BJ (cell line): ENCODE measurements at places on chromosomes 2 and 18.

- no peak for DNase-seq
These were observed 34.7 kb upstream of the REEP1 start for GRCh38 chr2:86372133-86372532.

DNA sequence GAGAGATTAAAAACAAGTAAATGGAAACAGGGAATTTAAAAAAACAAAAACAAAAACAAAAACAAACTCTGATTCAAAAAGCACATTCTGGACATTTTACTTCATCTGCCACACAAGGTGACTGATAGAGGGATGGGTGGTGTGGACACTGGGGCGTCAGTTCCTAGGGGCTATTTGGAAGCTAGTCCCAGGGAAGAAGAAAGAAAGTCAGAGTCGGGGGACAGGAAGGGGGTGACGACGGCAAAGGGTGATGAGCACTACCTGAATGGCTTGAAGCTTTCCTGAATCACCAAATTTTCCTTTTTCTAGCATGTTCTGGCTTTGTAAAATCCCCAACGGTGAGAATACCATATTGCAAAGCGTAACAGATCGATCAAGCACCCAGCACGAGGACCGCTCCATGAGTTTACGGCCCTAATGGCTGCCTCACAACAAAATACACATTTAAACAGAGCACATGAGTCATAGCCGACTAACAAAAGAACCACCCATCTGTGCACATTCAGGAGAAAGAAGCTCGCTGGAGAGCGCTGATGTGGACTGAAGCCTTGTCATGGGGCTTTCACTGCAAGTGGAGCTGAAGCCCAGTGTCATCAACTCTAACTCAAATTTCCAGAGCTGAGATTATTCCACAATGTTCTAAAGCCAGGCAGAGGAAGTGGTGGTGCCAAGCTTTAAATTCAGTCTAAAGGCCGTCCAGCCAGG lies 178.9 kb downstream of the LNPK start:
- no peak for DNase-seq

- no peak for DNase-seq
These were observed 58.9 kb downstream of the BMP10 start for GRCh38 chr2:68812251-68812650.

- no peak for DNase-seq
These were observed 16.2 kb downstream of the GULP1 start for GRCh38 chr2:188307850-188308283.

DNA sequence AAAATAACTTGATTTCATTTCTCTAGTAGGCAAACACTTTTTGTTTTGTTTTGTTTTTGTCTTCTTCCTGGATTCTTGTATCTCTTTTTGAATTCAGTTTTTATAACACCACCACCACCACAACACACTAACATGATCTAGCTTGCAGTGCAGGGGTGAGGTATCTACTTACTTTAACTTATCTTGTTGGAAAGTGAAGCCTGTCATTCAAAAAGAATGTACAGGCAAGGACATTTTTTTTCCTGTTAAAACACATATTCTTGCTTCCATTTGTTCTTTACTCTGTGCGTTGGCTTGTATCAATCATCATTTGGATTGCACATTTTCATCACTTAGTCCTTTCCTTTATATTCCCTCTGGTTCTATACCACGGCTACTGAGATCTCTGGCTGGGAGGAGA lies 824.2 kb downstream of the PLCL1 start:
- DNase-seq = no peak

DNA sequence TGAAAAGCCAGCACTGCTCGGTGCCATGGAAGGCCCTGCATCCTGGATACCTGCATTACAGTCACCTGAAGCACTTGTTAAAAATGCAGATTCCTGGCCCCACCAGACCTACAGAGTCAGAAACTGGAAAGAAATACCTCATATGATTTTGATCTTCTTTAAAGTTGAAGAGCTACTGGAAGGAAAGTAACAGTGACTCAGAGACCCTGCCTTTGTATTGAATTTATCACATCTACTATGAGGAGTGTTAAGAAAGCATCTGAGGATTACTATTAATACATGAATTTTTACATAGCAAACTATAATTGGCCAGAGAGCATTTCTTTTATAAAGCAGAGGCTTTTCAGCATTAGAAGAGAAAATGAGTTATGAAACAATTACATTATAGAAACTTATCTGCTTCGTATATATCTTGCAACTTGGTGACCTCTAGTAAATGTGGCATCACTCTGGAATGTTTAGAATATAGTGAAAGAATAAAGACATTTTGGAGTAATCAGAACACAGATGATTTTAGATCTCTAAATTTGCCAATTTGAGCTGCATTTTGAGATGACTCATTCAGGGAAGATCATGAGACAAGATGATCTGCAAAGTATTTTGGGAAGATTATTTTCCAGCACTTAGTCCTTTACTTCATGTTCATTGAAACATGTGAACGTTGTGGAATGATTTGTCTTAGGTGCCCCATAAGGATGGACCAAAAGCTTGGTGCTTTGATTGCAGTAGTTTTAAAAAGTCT lies 12.2 kb downstream of the PTPRM start:
- DNase-seq = no peak

DNA sequence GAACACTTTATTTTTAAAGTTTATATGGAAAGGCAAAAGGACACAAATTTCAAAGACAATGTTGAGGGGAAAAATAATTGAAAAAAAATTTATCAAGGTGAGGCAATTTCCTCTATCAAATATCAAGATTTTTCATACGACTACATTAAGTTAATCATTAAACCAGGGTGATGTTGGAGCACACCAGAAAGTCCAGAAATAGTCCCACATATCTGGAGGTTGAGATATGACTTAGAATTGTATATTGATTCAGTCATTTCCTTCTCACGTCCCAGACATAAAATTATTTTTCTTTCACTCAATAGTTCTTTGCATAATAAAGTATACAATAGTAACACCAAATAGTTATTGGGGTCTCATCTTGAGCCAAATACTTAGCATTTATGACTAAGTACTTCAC lies 605.1 kb downstream of the NUP35 start:
- DNase-seq = no peak

- no peak for DNase-seq
These were observed 111.5 kb upstream of the THSD7B start for GRCh38 chr2:136653861-136654260.

- no peak for DNase-seq
These were observed 68.4 kb upstream of the STAM2 start for GRCh38 chr2:152243761-152244640.

DNA sequence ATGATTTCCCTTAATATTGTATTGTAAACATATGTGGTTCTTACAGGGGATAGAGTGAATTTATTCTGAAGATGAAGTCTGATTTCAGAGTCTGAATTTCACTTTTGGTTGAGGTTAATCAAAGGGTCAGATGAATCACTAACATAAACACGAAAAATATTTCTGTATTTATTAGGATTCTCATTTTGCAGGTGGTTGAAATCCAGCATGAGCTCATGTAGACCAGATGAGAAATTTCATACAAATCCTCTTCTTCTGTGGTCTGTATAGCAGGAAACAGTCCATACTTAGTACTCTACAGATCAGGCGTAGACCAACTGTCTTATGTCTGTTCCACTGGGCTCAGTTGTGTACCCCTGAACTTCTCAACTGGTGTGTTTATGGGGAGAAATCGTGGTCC lies 157.8 kb downstream of the BABAM2 start:
- no peak for DNase-seq

DNA sequence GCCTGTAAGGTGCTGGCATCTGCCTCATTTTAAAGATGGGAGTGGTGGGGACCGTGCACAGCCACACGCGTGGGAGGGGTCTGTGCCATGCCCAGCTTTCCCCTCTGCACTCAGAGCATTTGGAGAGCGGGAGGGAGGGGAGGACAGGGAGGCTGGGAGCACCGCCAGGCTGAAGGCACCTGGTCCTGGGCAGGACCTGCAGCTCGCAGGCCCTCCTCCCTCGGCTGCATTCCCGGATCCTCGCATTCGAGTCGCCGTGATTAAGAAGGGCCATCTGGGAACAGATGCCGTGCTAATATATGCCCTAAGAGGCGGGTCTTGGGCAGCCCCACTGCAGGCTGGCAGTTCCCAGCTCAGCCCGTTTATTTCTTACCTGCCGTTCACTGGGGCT lies 84.0 kb downstream of the PTGR3 start:
- DNase-seq = no peak

DNA sequence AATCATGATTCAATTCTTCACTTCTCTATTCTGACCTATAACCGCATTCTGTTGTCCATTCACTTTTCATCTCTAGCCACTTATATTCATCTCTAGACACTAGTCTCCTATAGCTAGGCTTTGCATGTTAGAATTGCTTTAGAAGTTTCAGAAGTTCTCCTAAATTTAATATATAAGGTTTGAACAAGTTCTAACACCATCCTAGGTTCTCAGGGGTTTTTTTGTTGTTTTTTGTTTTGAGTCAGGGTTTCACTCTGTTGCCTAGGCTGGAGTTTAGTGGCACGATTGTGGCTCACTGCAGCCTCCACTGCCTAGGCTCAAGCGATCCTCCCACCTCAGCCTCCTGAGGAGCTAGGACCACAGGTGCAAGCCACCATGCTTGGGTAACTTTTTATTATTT lies 19.9 kb downstream of the WDSUB1 start:
- DNase-seq = no peak

GRCh38 chr2:239555571-239555905 lies 154.7 kb upstream of the HDAC4 start:
- DNase-seq = no peak

DNA sequence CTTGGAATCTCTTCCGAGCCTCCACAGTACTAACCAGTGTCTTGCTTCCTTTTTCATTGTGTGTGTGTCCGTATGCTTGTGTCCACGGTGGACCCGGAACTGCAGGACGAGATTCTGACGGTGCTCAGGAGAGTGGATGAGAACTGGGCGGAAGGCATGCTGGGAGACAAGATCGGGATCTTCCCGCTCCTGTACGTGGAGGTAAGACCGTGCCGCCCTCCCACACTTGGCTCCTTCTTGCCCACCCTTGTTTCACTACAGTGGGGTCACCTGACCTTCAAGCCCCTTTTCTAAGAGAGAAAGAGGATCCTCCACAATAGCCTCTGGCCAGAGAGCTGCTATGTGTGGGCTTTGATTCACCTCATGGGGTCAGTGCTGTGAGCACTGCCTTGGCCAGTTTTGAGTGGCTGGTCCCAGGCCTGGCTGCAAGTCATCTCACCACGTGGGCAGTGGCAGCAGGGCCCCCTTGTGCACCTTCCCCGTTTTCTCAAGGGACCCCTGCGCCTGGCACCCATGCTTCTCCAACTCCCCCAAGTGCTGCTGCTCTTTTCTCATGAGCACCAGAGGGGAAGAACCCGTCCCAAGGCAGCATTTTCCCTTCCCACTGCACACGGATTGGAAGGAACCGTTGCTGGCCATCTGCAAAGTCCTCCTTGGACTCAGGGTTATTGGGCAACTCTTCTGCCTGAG lies 242.1 kb downstream of the SEPTIN10 start:
- no peak for DNase-seq

GRCh38 chr2:127479866-127480743 lies 46.2 kb downstream of the IWS1 start:
- DNase-seq = no peak

GRCh38 chr2:239720361-239721360 lies 304.5 kb downstream of the NDUFA10 start:
- no peak for DNase-seq

DNA sequence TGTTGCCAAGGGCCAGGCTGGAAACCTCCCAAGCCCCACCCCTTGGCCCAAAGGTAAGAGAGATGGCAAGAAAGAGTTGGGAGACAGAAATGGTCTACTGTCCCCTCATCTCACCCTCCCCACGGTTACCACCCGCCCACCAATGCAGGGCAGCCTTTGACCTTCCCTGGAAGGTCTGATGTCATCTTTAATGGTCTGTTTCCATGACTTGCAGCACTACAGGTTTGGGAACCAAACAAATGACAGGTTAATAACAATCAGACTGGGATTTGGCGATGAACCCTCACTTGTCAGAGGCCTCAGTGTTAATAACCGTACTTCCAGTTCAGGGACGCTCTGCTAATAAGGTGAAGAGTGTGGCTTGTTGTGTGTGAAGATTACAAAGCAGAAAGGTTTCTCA lies 70.4 kb downstream of the MRO start:
- no peak for DNase-seq

DNA sequence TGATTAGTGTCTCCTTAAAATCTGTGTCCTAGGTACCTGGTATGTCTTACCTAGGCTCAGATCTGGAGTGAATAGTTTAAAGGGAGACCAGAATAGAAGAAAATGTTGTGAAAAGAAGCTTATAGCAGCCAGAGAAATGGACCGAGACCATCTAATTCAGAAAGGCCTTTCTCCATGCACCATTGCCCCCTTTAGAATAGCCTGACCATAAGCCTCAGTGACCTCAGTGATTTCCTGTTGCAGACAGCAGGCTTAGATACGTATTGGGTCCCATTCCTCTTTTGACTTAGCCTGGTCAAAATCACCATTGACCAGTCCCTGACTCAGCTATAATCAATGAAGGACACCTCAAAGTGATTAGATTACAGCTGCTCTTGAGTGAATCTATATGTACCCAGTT lies 690.7 kb upstream of the KLHL29 start:
- no peak for DNase-seq

DNA sequence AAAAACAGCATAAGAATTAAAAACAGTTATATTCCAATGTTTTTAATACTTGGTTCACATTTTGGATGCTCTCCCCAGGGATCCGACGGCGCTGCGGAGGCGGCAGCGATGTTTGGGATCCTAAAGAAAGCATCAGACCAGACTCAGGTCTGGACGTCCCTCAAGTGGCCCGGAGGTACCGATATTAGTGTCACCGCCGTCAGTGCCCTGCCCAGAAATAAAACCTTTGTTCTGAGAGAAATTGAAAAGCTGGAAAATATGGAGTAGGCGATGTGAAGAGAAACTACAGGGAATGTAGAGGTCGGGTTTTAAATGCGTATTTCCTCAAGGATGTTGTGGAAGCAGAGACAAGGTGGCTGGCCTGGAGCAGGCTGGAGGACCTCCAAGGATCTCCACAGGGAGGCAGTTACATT lies 683 bp upstream of the TBC1D8 start:
- DNase-seq = no peak

GRCh38 chr18:55189972-55190371 lies 230.7 kb upstream of the CCDC68 start:
- no peak for DNase-seq
